ENCODE measurements at places on chromosomes 5 and 9.

- DNase-seq: no peak
Measured at GRCh38 chr9:90890146-90890810, 88.7 kb downstream of the SYK start.

- DNase-seq: no peak
Measured at GRCh38 chr9:14445946-14446345, 132.0 kb upstream of the NFIB start.

- DNase-seq: no peak
Measured at GRCh38 chr5:153399595-153399994, 90.9 kb upstream of the GRIA1 start.

- DNase-seq: no peak
Measured at GRCh38 chr5:143064218-143064641, 294.1 kb downstream of the ARHGAP26 start.

DNA sequence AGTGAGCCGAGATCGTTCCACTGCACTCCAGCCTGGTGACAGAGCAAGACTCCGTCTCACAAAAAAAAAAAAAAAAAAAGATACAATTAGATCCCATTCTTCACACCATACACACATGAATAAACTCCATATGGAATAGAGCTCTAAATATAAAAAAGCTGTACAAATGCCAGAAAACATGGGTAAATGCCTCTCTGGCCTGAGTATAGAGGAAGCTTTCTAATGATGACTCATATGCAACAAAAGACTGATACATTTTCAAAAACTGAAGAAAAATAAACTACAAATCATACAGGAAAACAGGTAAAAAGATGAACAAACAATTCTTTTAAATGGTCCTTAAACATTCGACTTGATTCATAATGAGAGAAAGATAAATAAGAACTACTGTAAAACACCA, 8.6 kb downstream of the ZFP62 start:
- no peak for DNase-seq

DNA sequence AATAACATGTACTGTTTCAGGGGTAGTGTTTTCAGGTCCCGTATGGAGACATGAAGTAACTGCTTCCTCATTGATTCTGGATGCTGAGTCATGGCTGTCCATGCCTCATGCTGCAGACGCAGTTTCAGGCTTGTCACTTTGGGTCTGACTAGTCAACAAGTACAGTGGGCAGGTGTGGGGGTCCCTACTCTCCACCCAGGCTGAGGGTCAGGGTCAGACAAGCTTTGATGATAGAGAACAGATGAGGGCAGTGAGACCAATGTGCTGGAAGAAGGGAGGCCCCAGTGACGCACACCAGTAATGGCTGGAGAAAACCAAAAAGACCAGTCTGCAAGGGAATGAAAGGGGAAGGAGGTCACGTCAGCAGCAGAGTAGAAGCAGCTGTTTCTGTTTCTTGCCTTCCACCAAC, 80.0 kb upstream of the NFIL3 start:
- no peak for DNase-seq

DNA sequence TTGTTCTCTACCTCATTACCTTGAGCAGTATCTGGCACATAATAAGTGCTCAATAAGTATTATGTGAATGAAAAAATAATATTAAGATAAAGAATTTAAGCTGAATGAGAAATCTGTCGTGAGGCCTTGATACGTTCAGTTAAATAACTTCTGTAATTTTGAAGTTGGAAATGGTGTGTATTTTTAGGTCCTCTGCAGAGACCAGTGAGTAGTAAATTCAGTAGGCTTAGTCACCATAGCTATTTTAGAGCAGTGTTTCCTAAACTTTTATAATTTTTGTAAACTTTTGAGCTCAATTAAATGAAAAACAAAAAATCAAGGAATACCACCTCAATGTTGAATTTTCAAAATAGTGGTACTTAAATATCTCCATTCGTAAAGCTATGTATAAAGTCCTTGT, 25.0 kb downstream of the ERBIN start:
- no peak for DNase-seq

DNA sequence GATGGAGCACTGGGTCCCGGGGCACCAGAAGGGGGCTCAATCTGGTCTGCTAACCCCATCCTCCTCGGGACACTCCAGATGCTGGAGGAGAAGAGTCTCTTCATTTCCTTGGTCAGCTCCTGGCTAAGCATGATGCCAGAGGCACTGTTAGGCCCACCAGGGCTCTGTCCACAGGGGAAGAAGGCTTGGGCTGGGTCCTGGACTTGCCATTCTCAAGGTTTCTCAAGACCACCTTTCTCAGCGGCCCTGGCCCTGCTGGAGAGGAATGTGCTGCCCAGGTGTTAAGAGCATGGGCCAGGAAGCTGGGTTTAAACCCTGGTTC, 7.9 kb downstream of the SH2D3C start:
- DNase-seq: no peak

DNA sequence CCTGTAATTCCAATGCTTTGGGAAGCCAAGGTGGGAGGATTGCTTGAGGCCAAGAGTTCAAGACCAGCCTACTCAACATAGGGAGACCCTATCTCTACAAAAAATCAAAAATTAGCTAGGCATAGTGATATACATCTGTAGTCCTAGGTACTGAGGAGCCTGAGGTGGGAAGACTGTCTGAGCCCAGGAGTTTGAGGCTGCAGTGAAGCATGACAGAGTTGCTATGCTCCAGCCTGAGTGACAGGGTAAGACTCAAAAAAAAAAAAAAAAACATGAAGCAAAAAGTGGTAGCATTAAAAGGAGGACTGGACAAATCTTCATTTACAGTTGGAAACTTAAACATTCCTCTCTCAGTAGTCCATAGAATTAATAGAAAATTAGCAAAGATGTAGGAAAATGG, 9.8 kb downstream of the CCNG1 start:
- no peak for DNase-seq

DNA sequence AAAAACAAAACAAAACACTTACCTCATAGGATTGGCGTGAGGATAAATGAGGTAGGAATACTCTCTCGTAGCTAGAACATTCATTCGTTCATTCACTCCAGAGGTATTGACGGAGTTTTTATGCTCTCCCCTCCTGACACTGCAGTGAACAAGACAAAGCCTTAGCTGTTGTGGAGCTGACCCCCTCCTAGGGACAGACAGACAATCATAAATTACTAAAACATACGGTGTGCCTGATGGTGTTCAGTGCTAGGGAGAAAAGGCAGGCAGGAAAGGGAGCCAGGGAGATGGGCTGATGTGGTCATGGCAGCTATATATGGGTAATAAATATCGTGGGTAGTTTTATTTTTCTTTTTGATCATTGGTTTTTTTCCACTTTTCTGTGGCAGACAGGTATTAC, 5.7 kb upstream of the BRD3 start:
- no peak for DNase-seq

GRCh38 chr5:6386271-6386670, 7.9 kb upstream of the MED10 start:
- DNase-seq: no peak

DNA sequence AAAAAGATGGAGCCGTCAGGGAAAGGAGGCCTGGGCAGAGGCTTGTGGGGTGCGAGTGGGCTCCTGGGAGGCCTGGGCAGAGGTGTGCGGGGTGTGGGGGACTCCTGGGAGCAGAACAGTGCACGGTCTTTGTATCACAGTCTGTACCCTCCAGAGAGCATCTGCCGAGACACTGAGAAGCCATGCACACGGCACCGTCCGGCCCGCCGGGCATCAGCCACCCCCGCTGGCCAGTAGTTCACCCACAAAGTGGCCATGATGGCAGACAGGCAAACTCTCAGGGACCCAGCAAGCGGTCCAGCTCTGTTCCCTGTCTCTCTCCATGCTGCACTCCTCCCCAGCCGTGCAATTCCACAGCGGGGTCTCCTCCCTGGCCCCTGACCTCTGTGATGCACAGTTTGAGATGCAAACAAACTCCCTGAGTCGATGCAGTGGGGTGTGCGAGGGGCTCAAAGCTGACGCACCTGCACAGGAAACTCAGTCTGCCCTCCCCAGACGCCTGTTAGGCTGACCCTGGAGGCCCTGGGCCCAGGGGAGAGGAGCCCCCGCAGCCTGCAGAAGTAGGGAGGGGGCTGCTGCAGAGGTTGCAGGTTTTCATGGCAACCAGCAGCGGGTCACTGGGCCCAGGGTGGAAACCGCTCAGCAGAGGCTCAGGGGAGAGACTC, 9.1 kb upstream of the GPSM1 start:
- DNase-seq: no peak
